Daoy (cell line): ENCODE measurements at places on chromosomes 1 and 21.

DNA sequence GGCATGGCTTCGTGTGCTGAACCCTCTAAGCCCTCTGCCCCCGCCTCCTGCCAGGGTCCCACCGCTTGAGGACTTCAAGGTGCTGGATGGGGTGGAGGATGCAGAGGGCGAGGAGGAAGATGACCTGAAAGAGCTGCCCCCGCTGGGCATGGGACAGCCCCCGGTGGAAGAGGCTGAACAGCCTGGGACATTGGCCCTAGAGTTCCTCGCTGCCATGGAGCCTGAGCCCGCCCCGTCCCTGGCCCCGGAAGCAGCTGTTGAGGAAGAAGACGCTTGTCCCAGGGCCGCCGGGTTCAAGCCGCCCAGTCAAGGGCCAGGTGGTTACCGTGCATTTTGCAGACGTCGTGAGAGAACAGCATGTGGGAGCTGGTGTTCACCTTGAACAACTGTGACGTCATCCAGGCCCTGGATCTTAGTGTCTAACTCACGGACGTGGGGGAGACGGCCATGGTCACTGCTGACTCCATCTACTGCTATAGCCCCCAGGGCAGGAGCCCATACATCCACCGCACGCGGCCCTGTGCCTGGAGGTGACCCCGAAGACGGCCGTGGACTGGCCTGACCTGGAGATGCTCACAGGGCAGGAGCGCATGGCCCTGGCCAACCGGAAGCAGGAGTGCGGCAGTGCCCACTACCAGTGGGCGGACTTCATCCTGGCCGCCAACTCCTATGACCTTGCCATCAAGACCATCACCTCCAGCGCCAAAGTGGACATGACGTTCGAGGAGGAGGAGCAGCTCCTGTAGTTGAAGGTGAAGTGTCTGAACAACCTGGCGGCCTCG, 90.1 kb downstream of the PPP1R12B start:
- DNase-seq: no peak

DNA sequence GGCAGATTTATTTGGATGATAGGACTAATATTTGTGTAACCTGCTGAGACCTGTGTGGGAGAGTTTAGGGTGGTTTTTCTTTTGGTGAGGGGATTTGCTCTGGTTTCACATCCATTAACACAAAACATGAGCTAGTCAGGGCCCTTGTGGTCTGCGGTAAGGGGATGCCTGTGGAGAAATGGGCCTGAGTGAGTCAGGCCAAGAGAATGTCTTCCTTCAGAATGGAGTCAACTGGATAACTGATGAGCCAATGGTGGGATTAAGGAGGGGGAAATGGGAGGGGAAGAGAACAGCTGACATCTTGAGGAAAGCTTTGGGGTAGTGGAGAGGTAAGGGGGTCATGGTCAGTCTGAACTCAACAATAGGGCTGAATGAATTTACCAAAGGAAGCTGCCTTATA, 13.9 kb downstream of the WNT2B start:
- DNase-seq: peak; percentile 98

GRCh38 chr1:1004780-1005697, 5.1 kb upstream of the HES4 start:
- DNase-seq: peak; percentile 60

GRCh38 chr1:162626094-162626493, 6.2 kb upstream of the DDR2 start:
- DNase-seq: no peak

DNA sequence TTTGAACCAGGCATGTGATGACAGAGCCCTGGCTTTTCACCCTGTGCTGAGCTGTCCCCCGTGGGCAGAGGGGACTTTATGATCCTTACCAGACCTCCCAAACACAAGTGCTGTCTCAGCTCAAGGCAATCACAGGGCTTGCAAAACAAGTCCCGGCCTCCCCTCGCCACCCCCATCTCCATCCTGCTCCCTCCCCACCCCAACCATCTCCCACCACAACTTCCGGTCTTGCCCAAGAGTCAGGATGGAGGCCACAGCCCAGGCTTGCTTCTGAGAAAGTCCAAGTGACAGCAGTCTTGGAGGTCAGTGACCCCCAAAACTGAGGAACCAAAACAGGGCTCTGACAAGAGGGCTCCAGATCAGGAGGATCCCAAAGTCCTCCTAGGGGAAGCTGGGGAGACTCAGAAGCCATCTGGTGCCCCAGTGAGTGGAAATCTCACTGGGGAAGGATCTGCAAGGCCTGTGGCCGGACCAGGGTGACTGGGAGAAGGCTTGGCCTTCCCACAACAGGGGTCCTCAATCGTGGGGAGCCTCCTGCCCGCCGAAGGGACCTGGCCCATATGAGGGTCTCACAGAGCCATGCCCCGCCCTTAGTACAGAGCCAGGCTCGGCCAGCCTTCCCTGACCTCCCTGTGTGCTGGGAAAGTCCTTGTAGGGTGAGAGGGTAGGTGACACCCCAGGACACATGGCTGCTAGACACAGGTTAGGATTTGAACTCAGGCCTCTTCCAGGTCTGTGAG, 4.5 kb upstream of the SDC3 start:
- DNase-seq: no peak

DNA sequence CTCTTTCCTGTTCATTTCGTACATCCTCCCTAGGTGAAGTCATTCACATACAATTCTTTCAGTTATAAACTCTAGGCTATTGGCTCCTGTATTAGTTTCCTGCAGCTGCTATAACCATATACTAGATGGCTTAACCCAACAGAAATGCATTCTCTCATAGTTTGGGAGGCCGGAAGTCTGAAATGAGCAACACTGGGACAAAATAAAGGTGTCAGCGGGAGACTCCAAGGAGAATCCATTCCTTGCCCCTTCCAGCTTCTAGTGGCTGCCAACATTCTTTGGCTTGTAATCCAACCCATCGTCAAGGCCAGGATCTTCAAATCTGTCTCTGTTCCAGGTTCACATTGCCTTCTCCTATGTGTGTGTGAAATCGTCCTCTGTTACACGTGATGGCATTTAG, 71.3 kb downstream of the TOR3A start:
- no peak for DNase-seq

DNA sequence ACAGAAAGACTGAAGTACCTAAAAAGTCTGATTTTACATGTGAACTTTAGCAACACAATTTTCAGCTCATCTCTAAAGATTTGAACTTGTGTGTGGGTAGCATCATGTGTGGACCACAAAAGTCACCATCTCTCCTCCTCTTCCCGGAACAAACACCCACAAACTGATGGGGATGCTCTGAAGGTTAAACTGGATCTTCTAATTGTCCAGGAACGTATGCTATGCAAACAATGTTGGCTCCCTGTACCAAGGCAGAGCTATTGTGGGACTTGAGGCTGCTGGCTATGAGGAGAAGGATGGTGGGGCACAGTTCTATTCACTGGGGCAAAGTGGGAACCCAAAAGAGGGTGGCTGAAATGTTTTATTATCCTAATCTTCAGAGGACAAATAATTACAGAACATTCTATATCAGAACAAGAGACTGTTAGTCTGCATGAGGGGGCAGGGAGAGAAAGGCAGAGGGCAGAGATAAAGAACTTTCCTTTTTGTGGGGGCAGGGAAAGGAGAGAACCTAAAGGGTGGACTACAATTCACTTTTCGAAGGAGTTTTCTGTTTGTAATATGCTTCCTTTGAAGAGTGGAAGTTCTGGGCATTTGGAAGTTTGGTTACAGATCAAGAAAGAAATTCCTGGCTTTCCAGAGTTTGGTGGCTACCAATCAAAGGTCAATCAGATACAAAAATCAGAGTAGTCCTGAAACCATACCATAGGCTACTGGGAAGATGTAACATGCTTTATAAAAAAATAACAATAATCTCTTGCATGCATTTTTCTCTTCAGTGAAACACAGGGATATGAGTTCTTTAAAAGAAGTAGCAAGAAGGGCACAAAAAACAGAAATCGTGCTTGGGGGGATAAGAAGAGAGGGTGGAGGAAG, 62.9 kb downstream of the GADD45A start:
- peak; percentile 28 for DNase-seq

GRCh38 chr1:226764533-226764932, 25.5 kb upstream of the ITPKB start:
- no peak for DNase-seq

- no peak for DNase-seq
These were observed 3.1 kb downstream of the SLC45A3 start for GRCh38 chr1:205677167-205677566.

DNA sequence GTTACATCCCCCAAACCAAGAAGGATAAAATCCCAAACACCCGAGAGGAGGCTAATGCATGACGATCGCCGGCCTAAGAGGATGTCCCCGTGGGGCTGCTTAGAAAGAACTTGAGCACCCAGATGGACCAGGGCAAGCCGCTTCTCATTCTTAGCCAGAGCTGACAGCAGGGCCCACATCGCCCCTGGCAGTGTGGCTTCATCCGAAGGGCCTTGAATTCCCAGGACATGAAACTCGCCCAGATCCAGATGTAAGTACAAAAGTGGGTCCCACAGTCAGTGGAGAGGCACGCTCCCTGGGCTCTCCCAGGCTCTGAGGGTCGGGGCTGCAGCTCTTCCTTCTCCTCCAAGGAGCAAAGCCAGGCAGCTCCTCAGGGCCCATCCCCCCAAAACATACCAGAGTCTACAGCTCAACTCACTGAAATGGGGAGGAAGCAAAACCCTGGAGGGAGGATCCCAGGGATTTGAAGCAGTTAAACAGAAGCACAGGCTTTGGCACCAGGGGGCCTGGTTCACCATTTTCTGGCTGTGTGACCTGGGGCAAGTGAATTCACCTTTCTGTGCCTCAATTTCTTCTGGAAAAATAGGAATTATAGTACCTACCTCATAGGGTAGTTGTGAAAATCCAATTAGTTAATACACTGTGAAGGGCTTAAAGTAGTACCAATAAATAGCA, 85.6 kb downstream of the MAN1C1 start:
- DNase-seq: no peak

GRCh38 chr1:47755101-47755990, 241.8 kb downstream of the TRABD2B start:
- DNase-seq: peak; percentile 50

GRCh38 chr1:164155347-164155746, 403.6 kb upstream of the PBX1 start:
- DNase-seq: peak; percentile 23

DNA sequence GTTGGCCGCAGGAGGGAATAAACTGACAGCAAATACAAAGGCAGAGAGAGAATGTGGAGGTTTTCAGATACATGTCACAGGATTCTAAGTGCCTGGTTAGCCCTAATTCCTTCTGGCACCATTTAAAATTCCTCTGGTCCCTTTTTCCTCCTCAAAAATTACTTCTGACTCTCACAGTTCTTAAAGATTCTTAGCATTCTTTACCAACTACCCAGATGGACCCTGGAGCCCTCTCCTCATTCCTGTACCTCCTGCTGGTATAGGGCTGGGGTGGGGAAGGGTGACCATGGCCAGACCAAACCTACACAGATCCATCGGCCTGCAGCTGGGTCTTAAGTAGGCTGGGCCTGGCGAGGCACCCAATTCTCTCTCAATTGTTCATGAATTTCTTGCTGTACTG, 7.2 kb downstream of the MKNK1 start:
- DNase-seq: no peak

DNA sequence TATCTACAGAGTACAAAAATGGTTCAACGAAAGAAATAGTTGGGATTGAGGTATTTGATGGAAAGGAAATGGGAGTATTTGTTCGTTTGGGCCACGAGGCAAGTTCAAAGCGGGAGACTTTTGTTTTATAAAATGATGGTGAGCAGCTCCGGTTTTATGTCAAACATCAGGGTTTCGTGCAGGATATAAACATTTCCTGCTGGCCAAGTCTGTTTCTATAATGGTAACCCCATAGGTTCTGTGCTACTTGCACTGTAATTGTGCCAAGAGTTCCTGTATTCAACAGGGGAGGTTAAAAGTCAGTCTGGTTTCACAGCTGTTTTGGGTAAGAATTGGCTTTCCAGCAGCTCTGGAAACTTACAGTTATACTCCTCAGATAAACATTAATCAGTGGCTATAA, 290.3 kb upstream of the NRIP1 start:
- no peak for DNase-seq

GRCh38 chr1:25204797-25205480, 27.4 kb downstream of the SYF2 start:
- no peak for DNase-seq

GRCh38 chr1:53909946-53910345, 16.0 kb downstream of the DIO1 start:
- no peak for DNase-seq

- peak; percentile 37 for DNase-seq
These were observed 139.1 kb upstream of the FMN2 start for GRCh38 chr1:239952348-239953308.

GRCh38 chr1:6912518-6912917, 127.3 kb downstream of the CAMTA1 start:
- no peak for DNase-seq

DNA sequence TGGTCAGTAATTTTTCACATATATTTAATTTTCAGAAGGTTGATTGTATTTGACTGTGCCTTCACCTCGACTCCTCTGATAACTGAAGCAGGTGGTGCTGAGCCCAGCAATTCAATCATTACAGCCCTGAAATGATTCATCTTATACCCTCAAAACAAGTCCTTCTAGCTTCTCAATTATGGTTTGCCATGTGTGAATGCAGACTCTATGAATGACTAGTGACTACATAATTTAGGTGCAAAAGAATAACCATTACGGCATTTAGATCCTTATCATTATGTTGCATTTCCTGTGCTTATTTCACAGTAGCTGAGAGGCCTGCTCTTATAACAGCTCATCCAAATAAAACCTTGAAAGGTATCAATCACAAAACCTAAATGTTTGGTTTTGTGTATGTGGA, 54.0 kb upstream of the COL11A1 start:
- DNase-seq: no peak

- DNase-seq: no peak
These were observed 1.2 kb upstream of the CAMTA1 start for GRCh38 chr1:6783936-6784559.

- no peak for DNase-seq
These were observed 13.4 kb downstream of the EPB41 start for GRCh38 chr1:28927648-28928313.

DNA sequence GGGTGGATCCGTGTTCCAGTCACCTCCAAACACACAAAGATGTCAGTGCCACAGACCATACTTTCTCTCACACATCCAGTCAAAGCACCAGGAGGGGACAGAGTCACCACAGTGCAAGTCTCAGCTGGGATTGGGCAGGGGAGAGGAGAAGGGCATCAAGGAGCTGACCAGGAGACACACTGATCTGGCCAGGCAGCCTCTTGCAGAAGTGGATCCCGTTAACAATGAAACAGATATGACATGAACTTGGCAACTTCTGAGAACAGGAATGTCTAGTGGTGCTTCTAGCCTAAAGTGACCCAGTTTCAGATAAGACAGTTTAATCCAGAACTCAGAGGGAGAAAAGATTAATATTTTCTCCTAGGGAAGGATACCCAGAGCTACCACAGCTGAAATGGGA, 71.0 kb downstream of the HIVEP3 start:
- DNase-seq: no peak

GRCh38 chr1:202315576-202316168, 26.1 kb downstream of the UBE2T start:
- DNase-seq: peak; percentile 77

GRCh38 chr1:164757625-164758024, 198.6 kb downstream of the PBX1 start:
- no peak for DNase-seq

GRCh38 chr1:11842154-11843041, 5.2 kb downstream of the NPPA start:
- DNase-seq: no peak
